Activated T-cell treated with anti-CD3 and anti-CD28 coated beads for 1 hour (primary cell): ENCODE measurements at places on chromosomes 5 and 9.

GRCh38 chr5:73153513-73153912 is 19.5 kb upstream of the TMEM174 start:
- DNase-seq = no peak

GRCh38 chr5:118125687-118126086 is 862.7 kb downstream of the DTWD2 start:
- DNase-seq = no peak

DNA sequence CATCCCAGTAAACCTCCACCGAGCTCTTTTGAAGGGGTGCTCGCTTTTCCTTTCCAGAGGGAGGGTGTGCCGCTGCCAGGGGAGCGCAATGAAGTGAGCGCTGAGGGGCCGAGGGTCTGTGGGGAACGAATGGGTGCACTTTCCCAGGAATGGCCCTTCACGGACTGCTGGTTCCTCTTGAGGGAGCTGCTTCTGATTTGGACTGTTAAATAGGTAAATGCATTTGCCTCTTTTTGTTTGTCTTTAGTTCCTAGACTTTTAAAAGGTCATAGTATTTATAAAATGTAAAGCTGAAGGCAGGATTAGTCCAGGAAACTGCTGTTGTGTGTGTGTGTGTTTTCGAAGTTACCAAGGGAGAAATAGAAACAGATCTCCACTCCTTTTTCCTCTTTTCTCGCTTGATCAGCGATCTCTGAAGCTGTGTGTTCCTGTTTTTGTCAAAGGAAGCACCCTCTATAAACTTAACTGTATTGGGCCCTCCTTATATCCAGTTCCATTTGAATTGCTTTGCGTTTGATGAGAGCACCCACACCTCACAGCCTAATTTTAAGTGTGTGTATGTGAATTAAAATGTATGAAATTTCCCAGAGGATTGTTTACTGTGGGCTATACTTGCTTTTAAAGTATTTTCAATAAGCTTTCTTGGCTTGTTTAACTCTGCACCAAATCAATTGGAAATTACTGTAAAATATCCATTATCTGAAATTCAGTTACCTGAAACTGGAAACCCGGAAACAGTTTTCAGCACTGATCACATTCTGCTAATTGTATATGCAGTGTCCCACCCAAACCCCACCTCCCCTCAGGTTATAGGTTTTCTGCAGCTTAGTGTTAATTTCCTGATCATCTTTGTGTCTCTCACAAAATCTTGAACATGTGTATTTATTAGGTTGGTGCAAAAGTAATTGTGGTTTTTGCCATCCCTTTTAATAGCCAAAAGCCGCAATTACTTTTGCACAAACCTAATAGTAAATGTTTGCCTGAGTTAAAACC is 966 bp downstream of the SNX2 start:
- no peak for DNase-seq

DNA sequence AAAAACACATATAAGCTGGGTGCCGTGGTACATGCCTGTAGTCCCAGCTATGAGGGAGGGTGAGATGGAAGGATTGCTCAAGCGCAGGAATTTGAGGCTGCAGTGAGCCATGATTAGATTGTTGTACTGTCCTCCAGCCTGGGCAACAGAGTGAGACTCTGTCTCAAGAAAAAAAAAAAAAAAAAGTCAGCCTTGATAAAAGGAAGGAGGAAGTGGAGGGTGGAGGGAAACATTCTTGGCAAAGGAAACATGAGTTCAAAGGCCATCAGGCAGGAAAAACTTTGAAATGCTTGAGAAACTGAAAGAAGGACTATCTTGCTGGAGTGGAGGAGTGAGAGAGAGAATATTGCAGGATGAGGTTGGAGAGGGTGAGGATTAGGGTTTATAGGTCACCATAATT is 18.3 kb upstream of the ANKHD1 start:
- DNase-seq = no peak

DNA sequence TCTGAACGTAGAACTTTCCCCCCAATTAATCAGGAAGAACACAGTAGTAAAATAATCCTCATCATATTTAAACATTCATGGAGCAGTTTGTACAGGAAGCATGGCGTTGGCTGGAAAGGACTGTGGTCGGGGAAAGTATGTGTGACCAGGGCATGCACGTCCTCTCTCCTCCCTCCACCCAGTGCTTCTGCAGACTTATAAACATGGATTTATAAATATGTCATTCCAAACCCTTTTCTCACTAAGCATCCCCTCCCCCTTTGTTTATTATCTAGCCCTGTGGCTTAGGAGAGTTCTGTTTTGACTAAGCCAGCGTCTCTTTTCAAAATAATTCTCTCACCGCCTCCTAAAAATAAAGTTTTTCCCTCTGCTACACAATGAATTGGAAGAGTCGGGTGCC is 70.4 kb upstream of the DAP start:
- no peak for DNase-seq

GRCh38 chr9:79592726-79593493 is 21.1 kb downstream of the TLE4 start:
- DNase-seq = no peak

DNA sequence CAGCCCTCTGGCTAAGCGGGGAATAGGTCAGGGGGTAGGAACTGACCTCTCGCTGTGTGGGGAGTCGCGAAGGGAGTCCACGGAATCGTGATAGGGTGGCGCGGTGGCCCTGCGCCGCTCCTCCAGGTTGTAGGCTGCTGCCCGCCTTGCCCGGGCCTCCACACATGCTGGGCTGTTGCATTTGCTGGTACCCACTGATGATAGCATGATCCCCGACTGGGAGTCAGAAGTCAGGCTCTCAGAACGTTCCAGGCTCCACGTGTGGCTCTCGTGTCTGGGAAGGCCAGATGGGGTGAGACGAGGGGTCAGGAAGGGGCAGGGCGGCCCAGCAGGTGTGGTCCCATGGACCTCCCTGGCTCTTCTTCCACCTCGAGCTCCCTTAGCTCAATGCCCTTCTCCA is 56.0 kb downstream of the PSD2 start:
- DNase-seq = no peak

- no peak for DNase-seq
Observed at GRCh38 chr9:76904661-76905457, 1.1 kb downstream of the PRUNE2 start.

DNA sequence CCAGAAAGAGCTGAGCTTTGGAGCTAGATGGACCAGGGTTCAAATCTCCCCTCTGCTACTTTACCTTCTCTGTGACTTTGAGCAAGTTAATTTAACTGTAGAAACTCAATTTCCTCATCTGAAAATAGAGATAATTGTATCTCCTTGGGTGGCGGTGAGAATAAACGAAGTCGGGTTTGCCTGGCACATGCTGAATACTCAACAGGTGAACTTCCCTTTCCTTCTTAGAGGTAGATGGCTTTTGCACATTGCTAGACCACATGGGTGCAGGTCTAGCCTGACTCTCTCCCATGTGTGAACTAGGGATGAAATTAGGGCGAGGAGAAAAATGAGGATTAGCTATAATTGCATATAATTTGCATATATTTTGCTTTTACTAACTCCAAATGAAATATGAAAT is 31.4 kb upstream of the GTF2H2C start:
- no peak for DNase-seq

DNA sequence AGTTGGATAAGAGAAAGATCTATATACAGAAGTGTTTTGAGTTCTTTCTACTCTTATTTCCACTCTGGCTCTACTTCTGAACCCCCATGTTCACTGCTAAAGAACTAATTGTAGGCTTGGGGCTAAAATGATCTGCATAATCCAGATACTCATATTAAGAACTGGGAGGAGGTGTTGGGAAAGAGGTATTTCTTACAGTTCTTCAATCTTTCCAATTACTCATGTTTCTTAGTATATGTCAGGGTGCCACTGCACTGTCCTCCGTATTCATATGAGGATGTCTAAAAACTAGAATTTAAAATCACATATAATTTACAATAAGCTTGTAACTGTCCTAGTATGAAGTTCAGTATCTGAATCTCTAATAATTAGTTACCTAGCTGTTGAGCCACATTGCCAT is 12.7 kb downstream of the NIPBL start:
- no peak for DNase-seq

DNA sequence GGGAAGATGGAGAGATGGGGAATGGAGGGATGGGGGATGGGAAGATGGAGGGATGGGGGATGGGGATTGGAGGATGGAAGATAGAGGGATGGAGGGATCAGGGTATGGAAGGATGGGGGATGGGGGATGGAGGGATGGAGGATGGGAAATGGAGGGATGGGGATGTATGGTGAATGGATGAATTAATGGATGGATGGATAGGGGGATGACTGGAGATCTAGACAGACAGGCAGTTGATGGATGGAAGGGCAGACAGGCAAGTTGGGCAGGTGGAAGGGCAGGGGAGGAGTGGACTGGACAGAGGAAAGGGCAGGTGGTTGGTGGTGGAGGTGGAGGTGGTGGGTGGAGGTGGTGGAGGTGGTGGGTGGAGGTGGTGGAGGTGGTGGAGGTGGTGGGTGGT is 167.2 kb downstream of the C9orf50 start:
- no peak for DNase-seq

- no peak for DNase-seq
Observed at GRCh38 chr5:10469253-10470050, 27.8 kb downstream of the ROPN1L start.

- DNase-seq = no peak
Observed at GRCh38 chr9:130138791-130139190, 33.4 kb upstream of the NCS1 start.

DNA sequence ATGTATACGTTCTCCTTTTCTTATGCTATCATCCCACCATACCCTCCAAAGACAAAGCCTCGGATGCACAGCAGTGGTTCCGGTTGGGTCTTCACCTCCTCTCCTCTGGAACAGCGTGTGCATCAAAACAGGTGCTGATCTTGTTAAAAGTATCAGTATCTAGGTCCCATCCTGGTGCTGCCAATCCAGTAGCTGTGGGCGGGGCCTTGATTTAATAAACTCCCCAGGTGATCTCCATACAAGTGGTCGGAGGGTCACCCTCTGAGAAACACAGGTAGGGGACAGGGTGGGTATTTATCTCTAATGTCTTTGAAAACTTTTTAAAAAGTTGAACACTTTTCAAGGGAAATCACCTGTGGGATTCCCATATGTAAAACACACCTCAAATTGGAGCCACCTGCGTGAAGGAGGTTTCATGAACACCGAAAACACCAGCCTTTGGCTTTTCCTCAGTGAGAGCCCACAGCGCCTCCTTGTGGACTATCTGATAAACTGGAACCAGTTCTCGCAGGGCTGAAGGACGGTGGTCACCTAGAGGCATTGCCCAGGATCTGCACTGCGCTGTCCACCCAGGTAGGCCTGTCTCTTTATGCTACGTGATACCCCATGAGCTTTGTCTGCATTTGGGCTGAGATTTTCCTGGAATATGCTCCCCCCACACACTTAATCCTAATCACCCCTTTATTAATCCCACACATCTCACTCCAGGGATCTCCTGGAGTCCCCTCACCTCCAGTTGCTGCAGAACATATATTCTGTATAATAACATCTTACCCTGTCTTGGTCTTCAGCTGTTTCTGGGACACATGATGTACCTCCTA is 80.5 kb upstream of the EPB41L4B start:
- no peak for DNase-seq

GRCh38 chr5:151772029-151772845 is 483 bp downstream of the G3BP1 start:
- DNase-seq = peak; percentile 20

DNA sequence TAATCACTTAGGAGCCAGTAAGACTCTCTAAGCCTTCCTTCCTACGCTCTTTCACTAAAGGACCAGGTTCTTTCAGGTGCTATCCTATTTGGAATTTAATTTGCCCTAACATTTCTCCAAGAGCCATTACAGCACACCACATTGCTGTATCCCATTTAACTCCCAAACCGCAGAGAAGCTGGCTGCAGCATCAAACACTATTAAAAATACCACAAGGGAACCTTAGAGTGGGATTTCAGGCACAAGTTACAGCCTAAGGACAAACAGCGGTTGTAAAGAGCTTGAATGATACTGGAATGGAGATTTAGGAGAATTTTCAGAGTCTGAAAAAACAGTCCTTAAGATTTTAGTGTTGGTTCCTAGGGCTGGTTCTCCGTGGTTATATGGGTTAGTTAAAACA is 566.4 kb downstream of the RAB3C start:
- DNase-seq = no peak

DNA sequence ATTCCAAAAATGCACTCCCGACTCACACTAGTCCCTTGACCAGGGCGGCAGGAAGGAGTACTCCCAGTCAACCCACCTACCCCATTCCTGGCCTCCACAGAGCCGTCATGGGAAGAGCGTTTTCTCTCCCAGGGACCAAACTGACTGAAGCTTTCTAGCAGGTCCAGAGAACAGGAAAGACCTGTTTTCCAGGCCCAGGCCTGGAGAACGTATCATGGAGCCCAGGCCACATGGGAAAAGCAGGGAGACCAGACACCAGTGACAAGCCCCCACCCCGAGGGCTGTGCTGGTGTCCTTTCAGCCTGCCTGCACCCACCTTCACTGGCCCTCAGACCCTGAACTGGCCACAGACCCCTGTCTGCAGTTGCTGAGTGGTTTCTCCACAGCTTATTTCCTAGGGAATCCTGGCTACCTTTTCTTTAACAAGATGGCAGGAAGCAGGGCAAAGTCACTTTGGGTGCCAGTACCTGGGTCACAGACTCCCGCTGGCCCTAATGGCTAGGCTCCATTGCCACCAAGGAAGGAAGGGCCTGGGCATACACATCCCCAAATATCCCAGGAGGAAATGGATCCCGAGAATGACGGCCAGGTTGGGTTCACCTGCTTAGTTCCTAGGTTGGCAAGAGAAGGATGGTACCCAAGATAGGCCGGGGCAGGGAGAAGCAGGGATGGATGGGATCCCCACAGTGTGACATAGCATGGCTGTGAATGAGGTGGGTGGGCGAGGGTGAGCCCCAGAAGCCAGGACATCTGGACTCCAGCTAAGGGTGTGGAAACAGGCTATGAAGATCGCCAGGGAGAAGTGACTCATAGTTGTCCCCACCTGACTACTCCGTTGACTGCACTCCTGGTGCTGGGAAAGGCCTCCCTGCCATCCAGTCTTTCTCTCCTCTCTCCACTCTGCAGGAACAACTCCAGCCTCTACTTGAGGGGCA is 12.2 kb downstream of the CCNI2 start:
- DNase-seq = no peak

GRCh38 chr5:128228008-128228407 is 144.4 kb downstream of the SLC12A2 start:
- DNase-seq = no peak

- no peak for DNase-seq
Observed at GRCh38 chr5:69512740-69513260, 20.2 kb downstream of the OCLN start.

- no peak for DNase-seq
Observed at GRCh38 chr5:108797396-108797795, 49.7 kb downstream of the FER start.

DNA sequence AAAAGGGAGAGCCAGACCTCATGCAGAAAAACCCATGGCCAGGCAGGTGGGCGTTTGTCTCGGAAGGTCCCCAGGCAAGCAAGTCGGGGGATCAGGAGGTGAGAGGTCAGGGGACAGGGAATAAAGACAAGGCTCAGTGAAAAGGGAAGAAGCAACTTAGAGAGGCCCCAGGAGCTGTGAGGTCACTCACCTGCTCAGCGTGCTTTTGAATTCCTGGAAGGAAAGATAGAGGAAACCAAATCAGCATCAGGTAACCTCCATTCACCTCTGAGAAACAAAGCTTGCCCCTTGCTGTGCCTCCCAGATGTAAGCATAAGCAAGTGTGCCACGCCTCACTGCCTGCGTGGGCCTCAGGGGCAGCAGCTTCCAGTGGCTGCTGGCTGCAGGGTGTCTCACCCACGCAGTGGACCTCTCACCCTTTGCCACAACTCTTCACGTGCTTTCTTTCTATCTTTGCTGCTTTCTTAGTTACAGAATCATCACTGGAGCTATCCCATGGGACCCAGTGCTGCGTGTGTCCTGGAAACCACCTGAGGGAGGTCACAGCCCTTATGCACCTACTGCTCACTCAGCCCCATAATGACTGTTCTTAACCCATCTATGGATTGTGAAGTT is 6.0 kb downstream of the TRIM7 start:
- no peak for DNase-seq
